DMS153 (cell line): ENCODE measurements at places on chromosomes 4 and X.

GRCh38 chr4:7160951-7161440, 31.3 kb upstream of the SORCS2 start:
- no peak for DNase-seq

- DNase-seq = no peak
Measured at GRCh38 chr4:16691450-16691849, 207.0 kb downstream of the LDB2 start.

- no peak for DNase-seq
Measured at GRCh38 chrX:109959356-109959871, 43.5 kb upstream of the TMEM164 start.

- DNase-seq = no peak
Measured at GRCh38 chr4:39068907-39069306, 6.9 kb downstream of the KLHL5 start.

DNA sequence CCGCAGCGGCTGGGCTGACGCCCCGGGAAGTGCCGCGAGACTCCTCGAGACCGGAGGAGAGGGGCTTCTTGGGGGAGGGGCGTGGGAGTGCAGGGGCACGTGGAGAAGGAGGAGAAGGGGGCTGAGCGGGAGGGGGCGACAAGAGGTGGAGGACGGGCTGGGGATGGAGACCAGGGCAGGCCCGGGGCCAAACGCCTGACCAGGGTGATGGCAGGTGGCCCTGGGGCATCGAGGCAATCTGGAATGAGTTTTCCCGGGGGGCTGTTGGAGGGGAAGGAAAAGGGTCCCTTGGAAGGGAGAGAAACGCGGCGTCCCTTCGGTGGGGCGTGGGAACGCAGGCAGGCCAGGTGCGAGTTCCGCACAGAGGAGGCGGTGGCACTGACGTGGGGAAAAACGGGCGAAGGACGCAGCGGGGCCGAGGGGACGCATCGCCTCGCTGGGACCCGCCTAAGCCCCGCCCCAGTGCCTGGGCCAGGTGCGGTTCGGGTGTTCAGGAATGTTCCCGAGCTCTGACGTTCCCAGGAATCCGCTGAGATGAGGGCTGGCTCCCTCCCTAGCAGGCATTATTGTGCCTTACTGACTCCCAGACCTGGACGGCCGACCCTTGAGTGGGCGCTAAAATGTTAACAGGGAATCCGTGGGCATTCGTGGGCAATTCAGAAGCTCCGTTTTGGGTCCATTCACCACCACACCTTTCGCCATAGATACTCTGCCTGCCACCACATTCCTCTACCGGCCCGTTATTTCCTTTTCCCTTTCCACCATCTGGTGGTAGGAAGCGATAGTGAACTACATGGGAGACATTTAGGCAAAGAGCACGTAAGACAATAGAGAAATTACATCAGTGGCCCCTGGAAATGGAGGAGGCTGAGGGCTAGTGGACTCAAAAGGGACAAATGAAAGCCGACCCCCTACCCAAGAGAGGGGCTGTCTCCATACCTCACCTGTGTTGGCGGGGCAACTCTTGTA, 795 bp upstream of the SH3KBP1 start:
- peak; percentile 31 for DNase-seq

- DNase-seq = no peak
Measured at GRCh38 chr4:79874197-79874596, 198.8 kb downstream of the ANTXR2 start.

- no peak for DNase-seq
Measured at GRCh38 chrX:138954976-138955375, 243.5 kb upstream of the FGF13 start.

GRCh38 chrX:19593690-19594089, 78.4 kb upstream of the MAP3K15 start:
- DNase-seq = no peak

DNA sequence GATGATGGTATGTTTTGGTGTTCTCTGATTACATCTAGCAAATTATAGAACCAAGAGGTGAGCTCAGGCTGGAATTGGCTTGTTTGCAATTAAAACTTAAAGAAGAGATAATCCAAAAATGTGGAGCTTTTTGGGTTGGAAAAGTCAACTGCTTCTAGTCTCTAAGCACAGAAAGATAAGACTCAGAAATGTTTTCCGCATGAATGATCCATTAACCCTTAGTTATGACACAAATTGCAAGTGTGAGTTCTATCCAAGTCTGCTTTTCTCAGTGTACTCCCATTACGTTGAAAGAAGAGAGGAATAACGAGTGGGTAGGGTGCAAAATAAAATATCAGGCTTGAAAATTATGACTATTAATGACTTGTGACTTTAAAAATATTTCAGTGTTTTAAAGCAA, 38.5 kb downstream of the HPGD start:
- no peak for DNase-seq

GRCh38 chr4:141636771-141637460, 533 bp downstream of the IL15 start:
- no peak for DNase-seq

GRCh38 chrX:80808881-80809411, 731 bp downstream of the BRWD3 start:
- peak; percentile 0 for DNase-seq

GRCh38 chrX:45771560-45772340, 571.1 kb upstream of the DIPK2B start:
- DNase-seq = no peak

- no peak for DNase-seq
Measured at GRCh38 chr4:186658657-186659056, 65.0 kb downstream of the FAT1 start.

GRCh38 chr4:146095091-146095690, 80.3 kb upstream of the LSM6 start:
- no peak for DNase-seq

- no peak for DNase-seq
Measured at GRCh38 chr4:170662250-170662649, 572.5 kb upstream of the AADAT start.

DNA sequence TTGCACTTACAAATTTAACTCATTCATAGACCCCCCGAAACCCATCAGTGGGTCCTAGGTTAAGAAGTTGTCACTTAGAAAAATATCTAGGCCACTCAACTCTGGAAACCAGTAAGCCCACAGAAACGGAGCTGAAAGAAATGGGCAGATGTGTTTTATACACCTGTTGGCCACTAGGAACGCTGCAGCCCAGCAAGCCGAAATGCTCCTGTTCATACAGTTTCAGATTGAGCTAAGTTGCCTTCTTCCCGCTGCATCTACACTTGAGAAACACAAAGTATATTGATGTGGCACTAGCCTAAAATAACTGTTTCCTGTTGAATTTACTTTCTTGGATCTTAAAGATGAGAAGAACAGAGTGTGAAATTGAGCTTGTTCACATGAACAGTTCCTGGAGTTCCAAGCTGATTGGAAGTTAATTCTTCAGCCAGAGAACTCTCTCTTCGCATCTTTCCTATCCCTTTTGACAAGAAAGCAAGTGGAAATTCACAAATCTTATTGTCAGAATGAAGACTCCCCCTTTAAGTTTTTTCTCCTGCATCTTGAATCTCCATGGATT, 174.1 kb downstream of the RBMX2 start:
- peak; percentile 23 for DNase-seq

DNA sequence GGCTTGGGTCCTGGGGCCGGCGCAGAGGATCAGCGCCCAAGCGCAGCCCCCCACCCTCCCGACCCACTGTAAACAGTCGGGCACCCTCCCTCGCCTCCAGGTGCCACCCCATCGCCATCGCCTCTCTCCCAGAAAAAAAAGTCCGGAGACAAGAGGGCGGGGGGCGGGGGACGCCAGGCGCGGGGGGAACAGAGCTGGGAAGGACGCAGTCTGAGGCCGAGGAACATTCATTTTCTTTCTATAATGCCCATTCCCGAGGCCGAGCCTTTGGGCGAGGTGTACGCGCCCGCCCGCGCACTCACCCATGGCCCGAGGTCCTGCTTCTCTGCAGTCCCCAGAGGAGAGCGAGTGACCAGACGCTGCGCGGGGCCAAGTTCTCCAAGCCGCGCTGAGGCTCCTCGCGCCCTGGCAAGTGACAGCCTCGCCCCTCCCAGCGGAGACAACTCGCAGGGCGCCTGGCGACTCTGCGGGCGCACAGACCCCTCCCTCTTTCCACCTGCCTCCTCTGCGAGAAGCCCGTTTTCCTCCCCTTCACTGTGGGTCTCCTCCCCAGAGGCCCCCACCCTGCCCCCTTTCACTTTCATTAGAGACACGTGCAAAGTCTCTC, 63.5 kb upstream of the WDR17 start:
- DNase-seq = no peak

DNA sequence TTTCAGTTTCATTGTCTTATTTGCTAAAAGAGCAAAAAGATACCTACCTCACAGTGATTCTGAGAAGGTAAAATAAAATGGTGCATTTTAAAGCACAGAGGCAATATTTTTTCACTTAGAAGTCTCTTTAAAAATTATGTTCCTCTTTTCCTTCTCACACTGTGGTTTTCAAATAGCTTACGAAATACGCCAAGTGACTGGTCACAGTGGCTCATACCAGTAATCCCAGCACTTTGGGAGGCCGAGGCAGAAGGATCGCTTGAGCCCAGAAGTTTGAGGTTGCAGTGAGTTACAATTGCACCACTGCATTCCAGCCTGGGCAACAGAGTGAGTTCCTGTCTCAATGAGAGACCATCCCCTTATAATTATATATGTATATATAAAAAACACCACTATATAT, 372.6 kb downstream of the FBXO8 start:
- no peak for DNase-seq

- DNase-seq = no peak
Measured at GRCh38 chr4:93897559-93897958, 69.0 kb downstream of the ATOH1 start.

DNA sequence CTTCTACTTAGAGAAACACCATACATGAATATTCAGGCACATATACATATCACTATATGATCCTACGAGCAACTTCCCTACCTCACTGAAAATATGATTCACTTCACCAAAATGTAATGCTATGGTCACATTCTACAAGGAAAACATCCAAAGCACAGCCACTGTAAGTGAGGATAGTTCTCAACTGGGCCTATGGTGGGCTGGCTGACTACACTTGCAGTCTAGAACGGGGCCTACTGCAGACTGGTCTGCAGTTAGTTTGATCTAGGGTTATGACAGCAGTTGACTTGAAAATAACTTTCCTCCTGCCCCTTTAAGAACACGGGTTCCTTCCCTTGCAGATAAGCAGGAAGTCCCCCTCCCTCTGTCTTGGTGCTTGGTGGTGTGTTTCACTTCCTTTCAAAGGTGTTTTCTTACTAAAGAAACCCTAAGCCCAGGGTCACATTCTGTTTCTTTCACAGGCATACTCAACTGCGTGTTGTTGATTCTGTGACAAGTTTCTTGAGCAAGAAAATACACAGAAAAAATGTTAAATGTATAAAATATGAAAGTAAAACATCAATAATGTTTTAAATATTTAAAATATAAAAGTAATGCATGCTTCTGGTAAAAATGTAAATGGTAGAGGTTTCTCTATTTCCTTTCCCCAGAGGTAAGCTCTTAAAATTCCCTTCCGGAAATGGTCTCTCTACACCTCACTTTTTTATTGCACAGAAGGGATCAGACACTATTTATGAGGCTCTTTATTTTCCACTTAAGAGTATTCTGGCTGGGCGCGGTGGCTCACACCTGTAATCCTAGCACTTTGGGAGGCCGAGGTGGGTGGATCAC, 18.0 kb upstream of the TMSB4X start:
- DNase-seq = no peak

DNA sequence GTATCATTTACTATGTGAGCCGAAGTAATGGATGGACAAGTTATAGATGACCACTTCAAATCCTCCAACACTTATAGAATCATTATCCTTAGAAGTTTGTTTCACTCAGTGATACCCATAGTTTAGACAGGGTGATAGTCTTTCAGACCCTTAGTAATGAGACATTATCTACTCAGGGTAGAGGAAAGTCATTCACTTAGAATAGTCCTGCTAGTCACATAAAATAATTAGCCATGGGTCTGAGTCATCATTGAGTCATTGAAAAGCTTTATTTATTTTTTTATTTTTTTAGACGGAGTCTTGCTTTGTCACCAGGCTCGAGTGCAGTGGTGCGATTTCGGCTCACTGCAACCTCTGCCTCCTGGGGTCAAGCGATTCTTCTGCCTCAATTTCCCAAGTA, 321.7 kb upstream of the FSTL5 start:
- no peak for DNase-seq

- no peak for DNase-seq
Measured at GRCh38 chr4:25609976-25610375, 45.7 kb upstream of the SLC34A2 start.

GRCh38 chrX:35699642-35700041, 98.5 kb upstream of the MAGEB16 start:
- DNase-seq = no peak

DNA sequence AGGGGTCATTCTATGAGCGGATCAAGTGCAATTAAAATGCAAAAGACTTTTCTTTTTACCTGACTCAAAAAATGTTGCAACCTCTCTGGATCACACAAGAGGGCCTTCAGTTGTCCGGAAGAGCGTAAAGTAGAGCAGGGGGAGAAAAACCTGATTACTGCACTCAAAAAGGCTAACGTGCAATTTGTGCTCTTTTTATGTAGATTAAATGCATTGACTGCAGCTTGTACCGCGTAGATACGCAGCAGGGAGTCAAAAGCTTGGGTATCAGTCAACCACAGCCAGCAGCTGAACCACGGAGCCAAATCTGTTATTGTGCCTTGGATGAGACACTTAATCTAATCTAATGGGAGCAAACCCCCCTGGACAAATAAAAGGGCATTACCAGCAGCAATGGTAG, 107.3 kb upstream of the RAI2 start:
- DNase-seq = no peak

GRCh38 chrX:21821875-21822274, 17.5 kb upstream of the MBTPS2 start:
- DNase-seq = no peak

- DNase-seq = peak; percentile 7
Measured at GRCh38 chr4:157045507-157046127, 30.3 kb upstream of the GLRB start.

DNA sequence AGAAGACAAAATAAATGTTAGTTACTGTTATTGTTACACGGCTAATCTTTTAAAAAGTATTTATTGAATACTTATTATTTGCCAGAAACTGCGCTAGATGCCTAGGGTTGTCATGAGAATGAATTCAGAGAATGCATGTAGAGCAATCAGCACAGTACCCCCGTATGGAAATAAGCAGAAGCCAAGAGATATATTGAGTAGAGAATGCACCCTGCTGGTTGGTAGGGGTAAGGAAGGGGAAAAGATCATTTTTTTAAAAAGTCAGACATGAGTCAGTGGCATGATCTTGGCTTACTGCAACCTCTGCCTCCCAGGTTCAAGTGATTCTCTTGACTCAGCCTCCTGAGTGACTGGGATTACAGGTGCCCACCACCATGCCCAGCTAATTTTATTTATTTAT, 13.1 kb upstream of the DRP2 start:
- no peak for DNase-seq

- DNase-seq = no peak
Measured at GRCh38 chrX:2484721-2485648, 15.8 kb downstream of the DHRSX start.

- DNase-seq = no peak
Measured at GRCh38 chrX:132677233-132677716, 188.4 kb upstream of the MBNL3 start.

GRCh38 chrX:9233141-9233540, 199.2 kb upstream of the FAM9B start:
- no peak for DNase-seq

GRCh38 chr4:147463065-147463464, 17.8 kb upstream of the EDNRA start:
- DNase-seq = no peak

- DNase-seq = no peak
Measured at GRCh38 chr4:90528551-90528950, 401.4 kb downstream of the CCSER1 start.

GRCh38 chrX:33892670-33893069, 239.4 kb downstream of the FAM47A start:
- no peak for DNase-seq
